ENCODE measurements at places on chromosomes 3 and 15. TPM values are rescaled to one million over a fixed set of nuclear protein-coding genes. Genes with fewer than 3 reads are reported as not detected.

GRCh38 chr15:75076277-75076676, 52.9 kb downstream of the PPCDC start:
- no peak for DNase-seq

GRCh38 chr3:116618930-116619329, 90.6 kb upstream of the TUSC7 start:
- no peak for DNase-seq

DNA sequence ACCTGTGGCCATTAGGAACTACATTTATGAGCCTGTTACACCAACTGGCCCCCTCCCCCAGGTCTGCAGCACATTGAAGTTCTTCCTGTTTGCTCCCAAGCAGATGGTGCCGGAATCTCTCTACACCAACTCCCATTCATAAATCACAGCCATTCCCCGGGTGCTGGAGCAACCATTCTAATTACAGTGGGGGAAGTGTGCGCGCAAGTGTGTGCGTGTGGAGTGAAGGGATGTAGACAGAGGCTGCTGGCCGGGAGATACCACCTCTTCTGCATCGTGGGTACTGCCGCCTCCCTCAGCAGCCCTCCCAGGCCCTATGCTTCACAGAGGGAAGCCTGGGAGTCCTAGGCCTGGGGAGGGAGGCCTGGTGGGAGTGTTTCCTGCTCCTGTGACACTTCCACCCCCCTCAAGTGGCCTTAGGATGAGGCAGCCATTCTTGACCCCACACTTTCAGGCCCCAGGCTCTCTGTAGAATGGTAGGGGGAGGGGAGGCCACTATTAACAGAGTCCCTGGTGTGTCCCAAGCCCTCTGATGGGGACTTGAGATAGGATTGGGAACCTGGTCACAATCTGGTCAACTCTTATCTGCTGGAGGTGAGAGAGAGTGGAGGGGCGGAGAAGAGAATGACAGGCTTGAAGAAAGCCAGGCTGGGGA, 69.1 kb downstream of the MAGEF1 start:
- DNase-seq, result no peak

DNA sequence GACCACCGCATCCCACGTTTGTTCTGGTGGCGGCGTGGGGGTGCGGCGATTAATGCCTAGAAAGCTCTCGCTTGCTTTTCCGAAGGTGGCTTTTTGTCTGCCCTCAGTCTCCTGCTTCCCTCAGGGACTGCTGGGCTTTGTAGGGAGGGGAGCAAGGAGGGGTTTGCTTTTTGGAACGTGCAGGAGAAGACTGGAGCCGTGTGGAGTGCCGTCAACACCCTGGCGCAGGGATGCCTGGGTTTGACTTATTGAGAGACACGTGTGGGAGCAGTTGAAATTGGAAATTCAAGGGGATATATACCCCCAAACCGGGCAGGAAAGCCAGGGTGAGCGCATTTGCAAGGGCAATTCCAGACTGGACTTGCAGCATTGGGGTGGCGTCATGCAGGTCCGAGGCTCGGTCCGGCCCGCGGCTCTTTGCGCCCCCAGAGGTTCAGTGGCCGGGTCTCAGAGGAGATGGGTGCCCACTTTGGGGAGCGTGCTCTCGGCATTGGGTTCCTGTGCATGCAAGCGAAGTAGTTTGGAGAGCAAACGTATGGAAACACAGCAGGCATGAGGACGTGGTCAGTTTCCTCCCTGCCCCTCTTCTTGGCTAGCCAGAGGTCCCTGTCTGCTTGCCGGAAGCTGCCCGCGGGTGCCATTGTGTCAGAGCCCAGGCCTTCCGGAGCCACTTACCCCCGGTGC, 2.1 kb downstream of the EPHB1 start:
- DNase-seq, result no peak

- DNase-seq, result no peak
These were observed 23.1 kb downstream of the PHLDB2 start for GRCh38 chr3:111882194-111882593.

TEX264 gene
- total RNA-seq, result 58.8 TPM

FBXO45 gene
- total RNA-seq, result 14.9 TPM

ZNF385D gene
- total RNA-seq, result not detected

ALDH1A3 gene
- total RNA-seq, result not detected

CFAP91 gene
- not detected for total RNA-seq

ST3GAL6 gene
- 0.12 TPM for total RNA-seq

- DNase-seq, result no peak
These were observed 18.2 kb downstream of the FAN1 start for GRCh38 chr15:30921781-30922479.

GRCh38 chr3:15645740-15646501, 44.4 kb downstream of the BTD start:
- no peak for DNase-seq
